Esophagus muscularis mucosa (tissue), 4 donors: ENCODE measurements at places on chromosomes 6 and 20. TPM values are rescaled to one million over a fixed set of nuclear protein-coding genes. Genes with fewer than 3 reads are reported as not detected.
A peak's percentile ranks its signal among the peaks of the same experiment; 100 is the strongest.

The DXO gene
- total RNA-seq: 18.4 TPM

- no peak for DNase-seq
- H3K4me3 ChIP-seq: no peak overlapping the region
- H3K27me3 ChIP-seq: no peaks in the 10 kb centered on the region
- no peaks in the 10 kb centered on the region for H3K36me3 ChIP-seq
Observed at GRCh38 chr6:130167655-130168054, 55.1 kb downstream of the SAMD3 start.

- H3K36me3 ChIP-seq: no peaks in the 10 kb centered on the region
- no peak for DNase-seq
- peaks cover 56% of the 10 kb centered on the region for H3K4me1 ChIP-seq
- no peaks in the 10 kb centered on the region for H3K27me3 ChIP-seq
Observed at GRCh38 chr6:139545206-139546105, 171.0 kb upstream of the CITED2 start.

The SLC9A8 gene
- 7.5 TPM for total RNA-seq

- DNase-seq: no peak
- H3K4me1 ChIP-seq: no peaks in the 10 kb centered on the region
- no peaks in the 10 kb centered on the region for H3K27me3 ChIP-seq
- no peaks in the 10 kb centered on the region for H3K36me3 ChIP-seq
- no peak overlapping the region for H3K27ac ChIP-seq
- H3K4me3 ChIP-seq: peak overlapping the region; percentile 37
Observed at GRCh38 chr6:32460528-32460927, 20.8 kb downstream of the HLA-DRA start.

The EYA4 gene
- total RNA-seq: 1.5 TPM

GRCh38 chr6:4347877-4348276 lies 212.5 kb upstream of the ECI2 start:
- peaks cover 35% of the 10 kb centered on the region for H3K4me1 ChIP-seq
- H3K4me3 ChIP-seq: no peak overlapping the region
- H3K36me3 ChIP-seq: no peaks in the 10 kb centered on the region
- DNase-seq: peak; percentile 68
- H3K27me3 ChIP-seq: no peaks in the 10 kb centered on the region

DNA sequence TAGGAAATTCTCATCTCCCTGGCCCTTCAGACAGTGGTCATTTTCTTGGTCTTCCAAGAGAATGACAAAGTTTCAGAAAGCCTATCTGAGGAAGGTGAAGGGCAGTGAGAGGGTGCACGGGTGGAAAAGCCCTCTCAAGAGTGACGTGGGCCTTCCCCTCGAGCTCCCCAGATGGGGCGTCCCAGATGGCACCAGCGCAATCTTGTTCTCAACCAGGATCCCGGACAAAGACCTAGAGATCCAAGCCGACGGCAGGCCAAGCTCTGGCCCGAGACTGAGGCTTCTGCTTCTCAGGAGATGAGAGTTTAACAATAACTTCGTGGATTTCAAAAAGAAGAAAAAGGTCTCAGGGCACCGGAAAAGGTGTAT lies 797 bp upstream of the ZNF133 start:
- H3K27ac ChIP-seq: peak overlapping the region; percentile 87
- H3K36me3 ChIP-seq: peaks cover 15% of the 10 kb centered on the region
- no peak for DNase-seq
- peak overlapping the region; percentile 89 for H3K4me3 ChIP-seq
- peaks cover 21% of the 10 kb centered on the region for H3K4me1 ChIP-seq
- no peaks in the 10 kb centered on the region for H3K27me3 ChIP-seq

DNA sequence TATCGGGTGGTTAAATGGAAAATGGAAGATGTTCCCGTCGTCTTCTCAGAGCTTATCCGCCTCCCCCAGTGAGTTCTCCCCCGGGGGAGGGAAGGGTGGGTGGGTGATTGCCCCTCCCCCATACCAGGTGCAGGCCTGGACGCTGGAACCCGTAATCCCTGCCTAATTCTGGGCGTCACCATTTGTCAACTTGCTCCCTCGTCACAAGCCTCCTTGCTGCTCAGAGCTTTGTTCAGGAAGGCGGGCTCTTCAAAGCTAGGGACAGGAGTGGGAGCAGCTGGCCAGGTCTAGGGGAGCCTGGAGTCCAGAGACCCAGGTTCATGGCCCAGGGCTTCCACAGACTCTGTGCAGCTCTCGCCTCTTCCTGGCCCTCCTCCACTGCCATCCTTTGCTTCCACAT lies 25.6 kb downstream of the CDH22 start:
- H3K4me3 ChIP-seq: no peak overlapping the region
- no peak overlapping the region for H3K27ac ChIP-seq
- no peaks in the 10 kb centered on the region for H3K36me3 ChIP-seq
- no peaks in the 10 kb centered on the region for H3K27me3 ChIP-seq
- no peak for DNase-seq

DNA sequence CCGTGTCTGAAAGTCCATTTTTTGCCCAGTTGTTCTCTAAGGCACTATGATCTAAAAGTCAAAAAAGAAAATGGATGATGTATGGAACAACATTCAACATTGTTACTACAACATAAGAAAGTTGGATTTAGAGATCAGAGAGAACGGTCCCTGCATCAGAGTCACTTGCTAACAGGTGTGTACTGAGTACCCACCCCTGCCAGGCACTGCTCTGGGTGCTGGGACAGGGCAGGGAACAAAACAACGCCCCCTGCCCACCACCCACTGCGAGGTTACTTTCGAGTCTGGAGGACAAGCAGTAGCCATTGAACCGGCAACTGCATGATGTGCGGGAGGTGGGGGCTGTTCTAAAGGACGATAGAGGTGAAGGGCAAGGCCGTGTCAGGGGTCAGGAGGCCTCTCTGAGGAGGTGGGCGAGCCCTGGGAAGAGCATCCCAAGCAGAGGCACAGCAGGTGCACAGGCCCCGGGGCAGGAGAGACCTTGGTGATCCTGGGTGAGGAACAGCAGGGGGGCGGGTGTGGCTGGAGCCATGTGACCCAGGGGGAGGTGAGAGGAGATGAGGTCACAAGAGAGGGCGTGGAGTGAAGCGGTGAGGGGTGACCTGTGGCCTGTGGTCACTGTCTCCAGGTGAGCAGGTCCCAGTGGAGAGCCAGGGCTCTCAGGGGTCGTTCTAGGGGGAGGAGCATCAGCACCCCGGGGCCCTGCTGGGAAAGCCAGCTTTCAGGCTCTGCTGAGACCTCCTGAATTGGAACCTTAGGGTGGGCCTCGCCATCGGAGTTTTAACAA lies 197.5 kb upstream of the SULF2 start:
- no peaks in the 10 kb centered on the region for H3K36me3 ChIP-seq
- H3K27ac ChIP-seq: no peak overlapping the region
- H3K4me1 ChIP-seq: no peaks in the 10 kb centered on the region
- no peak overlapping the region for H3K4me3 ChIP-seq

GRCh38 chr20:25233016-25233772 lies 14.7 kb upstream of the PYGB start:
- peak overlapping the region; percentile 92 for H3K27ac ChIP-seq
- peaks cover 34% of the 10 kb centered on the region for H3K4me1 ChIP-seq
- H3K4me3 ChIP-seq: no peak overlapping the region
- H3K36me3 ChIP-seq: no peaks in the 10 kb centered on the region

DNA sequence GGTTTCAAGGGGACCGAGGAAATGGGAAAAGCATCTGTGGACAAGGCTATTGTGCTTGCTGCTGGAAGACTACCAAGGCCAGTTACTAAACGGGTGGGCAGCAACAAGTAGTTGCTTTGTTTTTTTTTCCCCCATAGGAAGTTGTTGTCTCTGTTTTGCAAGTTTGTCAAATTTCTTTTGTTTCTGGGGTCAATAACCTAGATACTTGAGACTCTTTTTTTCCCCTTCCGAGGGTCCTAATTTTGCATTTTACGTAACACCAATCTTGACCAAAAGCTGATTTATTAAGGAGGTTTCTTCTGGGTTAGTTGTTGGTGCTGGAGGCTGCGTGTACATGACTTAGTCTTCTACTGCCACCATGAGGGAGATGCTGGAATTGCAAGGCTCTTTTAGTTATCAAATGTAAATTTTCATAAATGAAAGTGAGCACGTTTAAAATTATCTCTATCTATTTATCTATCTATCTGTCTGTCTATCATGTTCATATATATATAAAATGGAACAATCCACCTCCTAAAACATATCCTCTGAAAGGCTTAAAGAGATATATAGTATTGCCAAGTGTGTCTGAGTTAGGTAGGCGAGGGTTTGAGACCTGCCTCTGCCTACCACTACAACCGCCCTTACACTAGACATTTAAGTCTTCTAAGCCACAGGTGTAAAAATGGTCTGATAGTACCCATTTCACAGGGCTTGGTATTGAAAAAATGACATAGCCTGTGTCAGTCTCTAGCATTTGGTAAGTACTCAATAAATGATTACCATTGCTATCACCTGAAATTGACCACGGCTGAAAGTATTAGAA lies 60.2 kb downstream of the GCLC start:
- H3K27me3 ChIP-seq: no peaks in the 10 kb centered on the region
- no peak for DNase-seq
- no peak overlapping the region for H3K4me3 ChIP-seq
- H3K36me3 ChIP-seq: no peaks in the 10 kb centered on the region
- peaks cover 18% of the 10 kb centered on the region for H3K4me1 ChIP-seq

The SLC26A8 gene
- total RNA-seq: 0.17 TPM

GRCh38 chr6:31737991-31738979 lies 1.5 kb upstream of the MSH5 start:
- no peaks in the 10 kb centered on the region for H3K27me3 ChIP-seq
- H3K27ac ChIP-seq: peak overlapping the region; percentile 91
- H3K4me3 ChIP-seq: no peak overlapping the region
- H3K4me1 ChIP-seq: peaks cover 62% of the 10 kb centered on the region
- no peak for DNase-seq
- H3K36me3 ChIP-seq: peaks cover 19% of the 10 kb centered on the region

DNA sequence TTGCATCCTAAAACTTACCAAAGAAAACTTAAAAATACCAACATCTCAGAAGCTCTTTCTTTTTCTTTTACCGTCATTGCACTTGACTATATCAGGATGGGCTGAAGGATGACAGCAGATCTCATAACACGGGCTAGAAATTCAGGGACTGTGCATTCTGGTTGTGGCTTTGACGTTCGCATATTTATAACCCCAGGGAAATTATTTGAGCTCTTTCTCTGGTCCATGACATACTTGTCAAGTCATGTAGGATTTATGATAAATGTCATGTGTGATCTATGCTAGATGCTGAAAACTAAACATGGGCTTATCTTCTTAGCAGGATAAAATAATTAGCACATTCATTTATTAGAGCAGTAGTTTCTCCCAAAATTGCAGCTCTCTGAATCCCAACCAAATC lies 74.4 kb upstream of the SAMD5 start:
- H3K27ac ChIP-seq: no peak overlapping the region
- no peaks in the 10 kb centered on the region for H3K4me1 ChIP-seq
- H3K36me3 ChIP-seq: no peaks in the 10 kb centered on the region
- no peak for DNase-seq
- no peaks in the 10 kb centered on the region for H3K27me3 ChIP-seq

- DNase-seq: peak; percentile 92
- H3K4me3 ChIP-seq: peak overlapping the region; percentile 59
- H3K27ac ChIP-seq: peak overlapping the region; percentile 65
- H3K4me1 ChIP-seq: peaks cover 29% of the 10 kb centered on the region
Observed at GRCh38 chr6:7542874-7543624, 1.6 kb downstream of the DSP start.

The HLA-DOB gene
- total RNA-seq: 0.19 TPM

DNA sequence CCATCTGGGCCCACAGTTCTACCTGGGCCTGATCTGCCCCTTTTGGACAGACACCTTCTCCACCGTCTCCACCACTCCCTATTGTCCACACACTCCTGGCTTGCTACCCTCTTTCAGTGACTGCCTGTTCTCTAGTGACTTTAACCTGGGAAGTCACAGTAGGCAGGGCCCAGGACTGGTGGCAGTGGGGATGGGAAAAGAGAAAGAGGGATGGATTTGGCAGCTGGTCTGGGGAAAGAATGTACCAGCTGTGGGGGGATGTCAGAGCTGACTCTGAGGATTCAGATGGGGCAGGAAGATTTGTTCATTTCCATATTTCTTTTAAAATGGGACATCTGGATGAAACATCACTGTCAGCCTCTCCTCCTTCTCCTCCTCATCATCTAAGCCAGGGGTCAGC lies 85.5 kb downstream of the SULF2 start:
- H3K36me3 ChIP-seq: peaks cover 25% of the 10 kb centered on the region
- H3K27me3 ChIP-seq: no peaks in the 10 kb centered on the region
- H3K27ac ChIP-seq: no peak overlapping the region
- DNase-seq: no peak
- H3K4me3 ChIP-seq: no peak overlapping the region

The MRPL2 gene
- total RNA-seq: 26.7 TPM

- no peaks in the 10 kb centered on the region for H3K4me1 ChIP-seq
- no peak overlapping the region for H3K4me3 ChIP-seq
- DNase-seq: no peak
- no peaks in the 10 kb centered on the region for H3K27me3 ChIP-seq
- H3K27ac ChIP-seq: peak overlapping the region; percentile 12
- no peaks in the 10 kb centered on the region for H3K36me3 ChIP-seq
Observed at GRCh38 chr6:133704371-133704770, 184.5 kb upstream of the TCF21 start.

The ADAT2 gene
- total RNA-seq: 2.4 TPM

DNA sequence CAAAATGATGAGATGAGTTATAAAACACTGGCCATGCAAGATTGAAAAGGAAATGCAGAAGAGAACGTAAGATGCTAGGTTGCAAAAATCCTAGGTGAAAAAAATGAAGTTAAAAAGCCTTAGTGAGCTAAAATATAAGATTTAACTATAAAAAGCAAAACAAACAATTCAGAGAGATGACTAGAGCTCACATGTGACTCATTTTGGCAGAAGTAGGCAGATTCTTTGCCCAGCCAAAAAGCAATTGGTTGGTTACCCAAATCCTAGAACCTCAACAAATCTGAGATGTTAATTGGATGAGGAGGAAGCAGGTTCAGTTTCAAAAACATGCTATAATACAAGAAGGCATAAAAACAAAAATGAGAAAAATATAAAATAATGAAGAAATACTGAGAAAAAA lies 249.1 kb downstream of the OGFRL1 start:
- H3K4me1 ChIP-seq: no peaks in the 10 kb centered on the region
- H3K27me3 ChIP-seq: no peaks in the 10 kb centered on the region
- H3K36me3 ChIP-seq: no peaks in the 10 kb centered on the region
- H3K27ac ChIP-seq: no peak overlapping the region
- H3K4me3 ChIP-seq: no peak overlapping the region

DNA sequence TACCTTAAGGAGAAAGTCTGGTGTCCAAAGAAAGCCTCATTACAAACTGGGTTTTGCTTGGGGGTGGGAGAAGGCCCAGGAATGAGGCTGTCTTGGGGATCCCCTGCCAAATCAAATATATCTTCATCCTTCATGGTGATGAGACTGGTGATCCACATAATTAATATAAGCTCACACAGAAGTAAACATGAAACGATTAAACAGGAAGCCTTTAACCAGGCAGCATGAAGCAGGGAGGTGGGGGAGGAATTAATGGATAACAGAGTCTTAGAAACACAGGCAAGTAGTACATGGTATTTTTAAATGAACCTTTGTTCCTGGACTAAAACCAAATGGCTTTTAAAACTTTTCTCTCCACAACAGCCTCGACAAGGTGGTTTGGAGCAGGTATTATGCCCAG lies 437.5 kb downstream of the TFAP2A start:
- H3K4me1 ChIP-seq: no peaks in the 10 kb centered on the region
- DNase-seq: no peak
- H3K4me3 ChIP-seq: no peak overlapping the region
- no peaks in the 10 kb centered on the region for H3K36me3 ChIP-seq

GRCh38 chr6:139544701-139545057 lies 170.2 kb upstream of the CITED2 start:
- H3K4me1 ChIP-seq: peaks cover 5% of the 10 kb centered on the region
- H3K36me3 ChIP-seq: no peaks in the 10 kb centered on the region
- no peaks in the 10 kb centered on the region for H3K27me3 ChIP-seq
- H3K27ac ChIP-seq: peak overlapping the region; percentile 64
